ENCODE measurements at places on chromosomes 7 and 10.

- no peak for DNase-seq
Measured at GRCh38 chr10:80272793-80273522, 16.5 kb downstream of the MAT1A start.

GRCh38 chr7:66362136-66362535 lies 157.0 kb downstream of the TPST1 start:
- DNase-seq, result no peak

- no peak for DNase-seq
Measured at GRCh38 chr10:80718024-80718423, 180.3 kb downstream of the SH2D4B start.

DNA sequence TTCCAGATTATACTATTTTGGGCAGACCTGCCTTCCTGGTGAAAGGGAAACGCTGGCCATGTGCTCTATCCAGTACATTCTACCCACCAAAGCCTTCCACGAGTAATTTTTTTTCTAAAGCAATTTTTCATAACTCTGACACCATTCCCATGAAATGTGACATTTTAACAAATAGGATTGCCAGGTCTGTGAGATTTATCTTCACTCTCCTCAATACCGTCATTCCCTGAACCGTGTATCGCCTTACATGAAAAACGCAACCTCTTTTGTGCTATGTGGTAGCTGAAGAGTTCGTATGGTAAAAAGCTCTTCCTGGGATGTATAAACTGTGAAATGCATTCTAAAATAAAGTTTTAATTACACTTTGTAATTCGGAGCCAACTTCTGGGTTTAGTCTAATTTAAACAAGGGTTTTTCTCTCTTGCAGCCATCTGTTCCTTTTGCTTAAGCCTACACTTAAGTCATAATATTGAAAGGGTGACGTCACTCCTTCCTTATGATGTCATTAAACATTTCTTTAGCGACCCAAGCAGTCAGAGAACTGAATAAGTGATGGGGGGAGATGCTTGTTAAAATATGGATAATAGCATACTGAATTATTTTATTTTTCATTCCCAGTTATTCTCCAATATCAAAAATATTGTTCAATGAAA lies 27.7 kb downstream of the C1QL3 start:
- no peak for DNase-seq

DNA sequence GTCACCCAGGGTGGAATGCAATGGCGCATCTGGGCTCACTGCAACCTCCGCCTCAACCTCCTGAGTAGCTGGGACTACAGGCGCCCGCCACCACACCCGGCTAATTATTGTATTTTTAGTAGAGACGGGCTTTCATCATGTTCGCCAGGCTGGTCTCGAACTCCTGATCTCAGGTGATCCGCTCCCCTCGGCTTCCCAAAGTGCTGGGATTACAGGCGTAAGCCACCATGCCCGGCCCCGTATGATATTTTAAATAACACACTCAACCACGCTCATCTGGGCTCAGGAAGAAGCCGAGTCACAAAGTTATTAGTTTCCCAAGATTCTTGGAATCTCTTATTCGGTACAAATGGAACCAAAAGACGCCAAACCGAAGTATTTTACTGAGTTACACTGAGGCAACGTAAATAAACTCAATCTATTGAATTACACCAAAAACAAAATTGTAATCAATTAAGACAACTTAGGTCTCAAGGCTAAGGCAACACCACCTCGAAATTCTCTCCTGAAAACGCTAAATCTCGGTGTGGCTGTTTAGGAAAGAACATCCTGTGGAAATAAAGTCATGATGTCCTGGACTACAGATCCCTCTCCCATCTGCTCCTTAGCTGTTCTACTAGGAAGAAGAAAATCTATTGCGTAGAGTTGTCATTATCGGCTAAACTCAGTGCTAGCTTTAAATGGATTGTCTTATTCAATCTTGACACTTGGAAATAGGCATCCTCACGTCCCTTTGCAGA lies 910 bp downstream of the ARHGAP19 start:
- no peak for DNase-seq

- no peak for DNase-seq
Measured at GRCh38 chr7:129502708-129503685, 666 bp downstream of the SMKR1 start.

DNA sequence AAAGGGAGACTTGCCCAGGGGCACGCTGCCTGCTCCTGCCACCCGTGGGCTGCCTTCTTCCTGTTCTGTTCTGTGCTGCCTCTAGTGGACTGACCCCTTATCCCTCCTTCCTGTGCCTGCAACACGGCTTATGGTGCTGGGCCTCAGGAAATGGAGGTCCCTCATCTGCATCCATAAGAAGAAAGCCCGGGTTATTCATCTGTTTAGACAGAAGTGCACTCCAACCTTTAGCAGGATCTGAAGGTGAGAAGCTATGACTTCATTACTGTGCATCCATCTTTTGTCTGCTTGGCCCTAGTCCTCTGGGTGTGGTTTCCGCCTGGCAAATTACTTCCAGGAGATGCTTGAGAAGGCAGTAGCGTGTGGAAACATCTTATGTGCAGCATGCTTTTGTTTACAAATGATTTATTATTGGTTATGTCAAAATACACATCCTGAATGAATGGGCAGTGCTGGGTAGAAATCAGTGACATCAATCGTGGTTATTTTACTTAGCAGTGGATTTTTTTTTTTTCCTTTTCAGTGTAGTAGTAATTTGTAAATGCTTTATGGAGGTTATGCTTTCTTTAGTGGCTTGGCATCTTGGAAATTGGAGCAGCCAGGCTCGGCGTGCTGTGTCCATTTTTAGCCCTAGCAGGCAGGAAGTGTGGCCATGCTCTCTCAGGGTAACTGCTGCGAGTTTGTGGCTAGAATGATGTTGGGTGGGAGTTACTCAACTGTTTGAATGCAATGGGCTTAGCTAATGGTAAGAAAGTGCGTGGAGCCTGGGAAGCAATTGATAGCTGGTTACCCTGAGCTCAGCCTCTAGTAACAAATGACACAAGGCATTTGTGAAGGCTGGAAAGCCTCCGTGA lies 12.7 kb downstream of the PTPRE start:
- DNase-seq, result no peak

- no peak for DNase-seq
Measured at GRCh38 chr7:81956520-81956919, 186.7 kb upstream of the HGF start.

GRCh38 chr7:31192986-31193385 lies 140.9 kb downstream of the ADCYAP1R1 start:
- no peak for DNase-seq

DNA sequence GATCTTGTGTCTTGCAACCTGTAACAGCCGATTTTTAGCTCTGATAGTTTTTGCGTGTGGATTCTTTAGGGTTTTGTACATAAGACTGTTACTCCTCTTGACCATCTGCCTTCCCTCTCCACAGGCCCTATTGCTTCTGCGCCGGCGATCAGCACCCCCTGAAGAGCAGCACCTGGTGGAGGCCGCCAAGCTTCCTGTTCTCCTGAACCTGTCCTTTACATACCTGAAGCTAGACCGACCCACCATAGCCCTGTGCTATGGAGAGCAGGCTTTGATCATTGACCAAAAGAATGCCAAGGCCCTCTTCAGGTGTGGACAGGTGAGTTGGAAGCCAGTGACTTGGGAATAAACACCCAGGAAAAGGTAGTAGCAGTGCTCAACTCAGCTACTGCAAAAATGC lies 12.6 kb downstream of the FKBP6 start:
- no peak for DNase-seq

GRCh38 chr7:23332910-23333612 lies 33.9 kb downstream of the MALSU1 start:
- DNase-seq, result no peak

DNA sequence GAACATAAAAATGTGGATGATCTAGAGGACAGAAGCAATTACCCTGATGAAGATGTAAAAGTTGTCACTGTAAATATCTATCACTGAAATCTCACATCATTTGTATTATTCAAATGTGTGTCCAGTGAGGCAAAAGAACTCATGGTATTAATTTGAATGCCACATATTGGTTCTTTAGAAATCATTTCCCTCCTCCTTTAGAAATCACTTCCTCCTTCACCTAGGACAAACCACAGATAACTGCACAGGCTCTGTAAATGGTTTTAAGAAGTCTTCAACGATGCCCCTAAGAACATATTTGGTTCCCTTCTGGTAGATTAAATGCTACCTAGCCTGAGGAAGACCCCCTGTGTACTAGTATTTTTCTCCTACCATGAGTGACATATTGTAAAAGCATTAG lies 33.1 kb upstream of the ZNF518A start:
- no peak for DNase-seq

DNA sequence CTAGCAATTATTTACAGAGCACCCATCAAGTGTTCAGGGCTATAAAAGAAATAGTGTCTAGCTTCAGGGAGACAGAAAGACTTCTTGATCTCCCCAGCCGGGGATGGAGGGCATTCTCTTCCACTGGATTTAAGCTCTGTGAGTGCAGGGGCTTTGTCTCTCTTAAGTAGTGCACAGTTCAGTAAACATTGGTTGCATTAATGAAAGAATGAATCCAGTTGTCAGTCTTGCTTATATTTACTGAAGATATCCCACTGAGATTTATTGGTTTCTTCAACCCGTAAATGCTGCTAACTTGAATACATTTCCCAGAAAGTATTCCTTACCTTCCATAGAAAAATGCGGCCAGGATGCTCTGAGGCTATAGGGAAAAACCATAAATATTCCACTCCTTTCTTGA lies 41.9 kb downstream of the AUTS2 start:
- no peak for DNase-seq

GRCh38 chr7:106417273-106417902 lies 132.6 kb upstream of the NAMPT start:
- DNase-seq, result no peak

GRCh38 chr7:132216847-132217525 lies 359.3 kb downstream of the PLXNA4 start:
- no peak for DNase-seq

GRCh38 chr7:92797284-92797683 lies 39.1 kb downstream of the CDK6 start:
- no peak for DNase-seq

GRCh38 chr7:43588477-43589132 lies 5.7 kb downstream of the STK17A start:
- DNase-seq, result no peak

GRCh38 chr10:1829712-1830111 lies 92.4 kb upstream of the ADARB2 start:
- DNase-seq, result no peak

GRCh38 chr10:24825551-24825950 lies 101.9 kb upstream of the ARHGAP21 start:
- DNase-seq, result no peak

DNA sequence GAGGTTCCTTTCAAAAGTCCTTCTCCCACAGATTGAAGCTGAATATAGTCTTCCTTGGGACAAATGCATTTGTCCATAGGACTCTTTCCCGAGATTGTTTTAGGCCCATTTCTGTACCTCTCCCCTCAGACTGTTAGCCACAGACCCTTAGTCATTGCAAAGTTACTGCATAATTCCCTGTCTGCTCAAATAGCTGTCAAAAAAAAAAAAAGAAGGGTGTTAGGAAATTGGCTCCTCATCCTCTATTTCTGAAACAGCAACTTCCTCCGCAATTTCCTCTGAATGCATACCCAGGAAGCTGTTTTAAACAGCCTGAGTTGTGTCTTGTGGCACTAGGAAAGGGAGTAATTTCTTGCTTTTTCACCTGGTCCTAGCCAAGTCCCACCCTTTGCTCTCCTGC lies 5.4 kb downstream of the LRRC4 start:
- no peak for DNase-seq

- DNase-seq, result no peak
Measured at GRCh38 chr10:10865303-10865702, 152.4 kb upstream of the CELF2 start.

GRCh38 chr7:47647181-47647917 lies 65.4 kb upstream of the TNS3 start:
- no peak for DNase-seq

DNA sequence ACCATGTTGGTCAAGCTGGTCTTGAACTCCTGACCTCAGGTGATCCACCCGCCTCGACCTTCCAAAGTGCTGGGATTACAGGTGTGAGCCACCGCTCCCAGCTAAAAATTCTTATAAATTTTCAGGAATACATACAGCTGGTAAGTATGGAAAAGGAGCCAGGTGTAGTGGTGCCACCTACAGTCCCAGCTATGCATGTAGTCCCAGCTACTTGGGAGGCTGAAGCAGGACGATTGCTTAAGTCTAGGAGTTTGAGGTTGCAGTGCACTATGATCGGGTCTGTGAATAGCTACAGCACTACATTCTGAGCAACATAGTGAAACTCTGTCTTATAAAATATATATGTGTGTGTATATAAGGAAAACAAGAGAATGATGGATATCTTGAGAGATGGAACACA lies 19.0 kb downstream of the LDB1 start:
- DNase-seq, result no peak

DNA sequence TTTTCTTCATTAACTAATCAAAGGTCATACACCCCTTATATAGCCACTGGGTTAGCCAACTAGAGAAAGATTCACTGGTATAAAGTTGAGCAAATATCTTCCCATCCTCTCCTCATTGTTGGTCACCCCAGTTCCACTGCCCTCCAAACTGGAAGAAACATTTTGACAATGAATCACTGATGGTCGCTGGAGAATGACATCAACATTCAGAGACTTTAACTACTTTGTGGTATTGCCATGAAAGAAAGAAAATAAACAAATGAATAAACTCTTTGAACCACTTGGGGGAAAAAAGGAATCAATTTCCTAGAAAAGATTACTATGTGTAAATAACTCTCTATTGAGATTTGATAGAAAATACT lies 23.4 kb downstream of the HYCC1 start:
- no peak for DNase-seq

DNA sequence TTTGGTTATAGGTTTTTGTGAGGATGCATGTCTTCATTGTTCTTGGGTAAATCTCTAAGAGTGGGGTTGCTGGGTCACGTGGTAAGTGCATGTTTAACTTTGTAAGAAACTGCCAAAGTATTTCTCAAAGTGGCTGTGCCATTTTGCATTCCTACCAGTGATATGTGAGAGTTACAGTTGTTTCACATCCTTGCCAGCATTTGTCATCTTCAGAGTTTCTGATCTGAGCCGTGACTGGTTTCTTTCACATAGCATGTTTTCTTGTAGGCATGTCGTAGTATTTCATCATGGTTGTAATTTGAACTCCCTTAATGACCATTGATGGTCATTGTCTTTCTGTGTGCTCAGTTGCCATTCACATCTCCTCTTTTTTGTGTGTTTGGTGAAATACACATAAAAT lies 286.0 kb downstream of the RNLS start:
- DNase-seq, result no peak

DNA sequence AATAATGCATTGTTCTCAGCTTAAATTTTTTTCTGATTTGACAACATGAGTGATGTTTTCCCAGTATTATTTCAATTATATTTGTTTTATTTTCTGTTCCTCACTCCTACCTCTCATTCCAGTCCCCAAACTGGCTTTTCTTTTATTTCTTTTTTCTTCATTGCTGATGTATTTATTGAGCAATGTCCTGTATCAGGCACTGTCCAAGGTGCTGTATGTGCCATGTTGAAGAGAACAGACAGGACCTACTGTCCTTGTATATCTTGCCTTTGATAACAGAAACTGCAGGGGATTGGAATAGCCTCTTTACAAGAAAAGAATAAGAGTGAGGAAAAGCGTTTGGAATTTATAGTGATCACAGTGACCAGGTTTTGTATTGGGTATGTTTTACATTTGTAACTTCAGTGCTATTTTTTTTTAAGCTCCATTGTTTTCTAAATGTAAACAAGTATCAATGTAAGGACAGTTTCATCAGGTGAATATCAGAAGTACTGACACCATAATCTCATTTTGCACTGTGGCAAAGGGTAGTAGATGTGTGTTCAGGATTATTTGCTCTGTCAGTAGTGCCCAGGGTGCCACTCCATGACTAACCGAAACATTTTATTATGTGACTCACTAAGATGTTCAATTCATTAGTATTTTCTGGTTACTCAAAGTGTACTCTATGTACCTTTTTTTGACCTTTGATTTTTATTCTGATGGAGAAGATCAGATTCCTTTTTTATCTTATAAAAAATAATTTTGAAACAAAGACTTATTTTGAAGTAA lies 15.6 kb upstream of the CLDN12 start:
- no peak for DNase-seq
